Placental pericyte (primary cell): ENCODE measurements at places on chromosomes 1 and 21. TPM values are rescaled to one million over a fixed set of nuclear protein-coding genes. Genes with fewer than 3 reads are reported as not detected.

TMPRSS3 gene
- not detected in 2 replicates for total RNA-seq

SPRR1B gene
- total RNA-seq: not detected in 2 replicates

OR2L8 gene
- total RNA-seq: 0.43 TPM in 1 of 2 replicates, not detected in the other

ERG gene
- total RNA-seq: 0.29 and 0.66 TPM in 2 replicates

DEDD gene
- total RNA-seq: 31.5 and 35.9 TPM in 2 replicates

ATAD3C gene
- total RNA-seq: under 0.01 TPM in 1 of 2 replicates, not detected in the other

SLAMF7 gene
- not detected in 2 replicates for total RNA-seq

ST6GALNAC5 gene
- total RNA-seq: 7.3 and 20.6 TPM in 2 replicates

TRPM2 gene
- under 0.01 and 0.29 TPM in 2 replicates for total RNA-seq
